Fibroblast of the aortic adventitia (primary cell): ENCODE measurements at places on chromosomes 3 and 15.

GRCh38 chr3:161637559-161637958 is 141.0 kb downstream of the OTOL1 start:
- DNase-seq = no peak

DNA sequence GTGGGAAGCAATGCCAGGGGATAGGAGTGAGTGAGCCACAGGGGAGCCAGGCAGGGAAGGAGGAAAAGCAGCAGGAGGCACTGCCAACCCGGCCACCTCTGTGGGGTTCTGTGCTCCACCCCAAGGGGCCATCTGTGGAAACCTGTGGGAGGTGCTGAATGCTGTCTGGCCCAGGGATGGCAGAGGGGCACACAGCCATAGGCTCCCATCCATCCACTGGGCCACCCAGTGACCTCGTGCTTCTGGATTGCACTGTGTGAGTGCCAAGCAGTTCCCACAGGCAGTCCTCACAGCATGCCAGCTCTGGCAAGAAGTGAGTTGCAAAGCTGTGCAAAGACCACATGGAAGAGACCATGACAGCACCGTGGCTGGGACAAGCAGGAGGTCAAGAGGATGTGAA is 27.5 kb downstream of the DNAJB8 start:
- DNase-seq = peak; percentile 33

GRCh38 chr15:42158941-42159340 is 2.5 kb upstream of the PLA2G4F start:
- DNase-seq = no peak

DNA sequence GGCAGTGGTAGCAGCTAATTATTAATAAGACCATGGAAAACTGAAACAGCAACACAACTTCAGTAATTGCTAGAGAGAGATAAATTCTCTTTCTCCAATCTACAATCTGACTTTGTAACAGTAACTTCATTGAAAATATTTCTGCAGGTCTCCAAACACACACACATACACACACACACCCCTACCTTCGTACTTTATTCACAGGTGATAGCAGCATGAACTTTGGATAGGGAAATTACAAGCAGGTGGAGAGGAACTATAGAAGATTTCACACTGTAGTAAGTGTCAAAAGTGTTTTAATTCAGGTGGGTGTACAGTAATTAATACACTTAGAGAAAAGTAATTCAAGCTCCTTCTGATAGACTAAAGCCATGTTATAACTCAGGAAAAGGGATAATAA is 587.5 kb downstream of the TUSC7 start:
- DNase-seq = no peak

GRCh38 chr3:195117978-195118581 is 152.9 kb downstream of the XXYLT1 start:
- peak; percentile 30 for DNase-seq

- peak; percentile 69 for DNase-seq
Observed at GRCh38 chr3:160400030-160400701, 716 bp downstream of the SMC4 start.

DNA sequence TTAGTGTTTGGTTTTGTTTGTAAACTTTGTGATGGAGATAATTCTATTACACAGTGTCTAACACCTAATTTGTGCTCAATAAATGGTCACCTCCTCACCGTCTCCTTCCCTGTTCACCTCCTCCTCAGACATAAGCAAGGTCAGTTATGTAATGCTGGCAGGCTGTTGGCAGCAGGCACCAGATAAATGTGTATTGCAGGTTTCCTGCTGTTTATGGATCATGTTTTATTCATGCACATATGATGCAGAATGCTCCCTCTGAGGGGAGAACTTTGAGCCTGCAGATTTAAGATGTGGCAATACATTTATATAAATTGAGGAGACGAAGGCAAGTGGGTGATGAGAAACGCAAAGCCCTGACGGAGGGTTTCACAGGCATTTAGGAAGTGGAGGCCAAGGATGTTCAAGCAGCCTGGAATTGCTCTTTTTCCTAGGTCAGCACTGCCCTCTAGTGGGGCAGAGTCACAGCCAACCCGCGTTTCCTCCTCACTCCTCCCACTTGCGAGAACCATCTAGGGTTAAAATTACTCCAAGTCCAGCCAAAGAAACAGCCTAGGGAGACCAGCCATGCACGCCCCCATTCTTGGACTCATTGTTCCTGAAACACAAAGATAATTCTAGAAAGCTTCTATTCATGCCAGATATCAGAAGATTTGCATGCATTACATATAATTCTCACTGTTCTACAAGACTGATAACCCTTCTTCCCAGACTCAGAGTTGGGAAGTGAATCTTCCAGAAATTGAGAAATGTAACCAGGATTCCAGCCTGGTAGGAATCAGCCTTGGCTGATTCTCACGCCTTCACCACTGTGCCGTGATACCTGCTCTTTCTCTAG is 228.7 kb downstream of the SLCO3A1 start:
- peak; percentile 85 for DNase-seq

GRCh38 chr3:58010562-58010961 is 2.3 kb downstream of the FLNB start:
- DNase-seq = no peak

- DNase-seq = peak; percentile 67
Observed at GRCh38 chr15:37109872-37110572, 9.7 kb upstream of the MEIS2 start.

GRCh38 chr3:29933802-29934490 is 653.1 kb downstream of the RBMS3 start:
- DNase-seq = peak; percentile 40

DNA sequence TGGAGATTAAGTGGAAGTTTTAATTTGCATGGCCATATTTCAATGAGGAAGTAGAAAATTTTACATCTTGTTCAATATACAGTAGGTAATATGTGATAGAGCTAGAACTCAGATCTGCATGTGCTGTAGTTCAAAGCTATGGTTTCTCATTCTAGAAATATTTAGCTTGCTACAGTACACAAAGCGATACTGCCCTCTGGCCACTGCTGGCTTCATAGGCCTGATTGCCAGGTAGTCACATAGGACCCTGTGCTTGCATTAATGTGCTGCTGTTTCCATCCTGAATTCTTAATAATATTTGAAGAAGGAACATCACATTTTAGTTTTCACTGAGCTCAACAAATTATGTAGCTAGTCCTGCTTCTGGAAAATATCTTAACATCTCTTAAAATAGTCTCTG is 87.0 kb downstream of the PLSCR2 start:
- peak; percentile 48 for DNase-seq

DNA sequence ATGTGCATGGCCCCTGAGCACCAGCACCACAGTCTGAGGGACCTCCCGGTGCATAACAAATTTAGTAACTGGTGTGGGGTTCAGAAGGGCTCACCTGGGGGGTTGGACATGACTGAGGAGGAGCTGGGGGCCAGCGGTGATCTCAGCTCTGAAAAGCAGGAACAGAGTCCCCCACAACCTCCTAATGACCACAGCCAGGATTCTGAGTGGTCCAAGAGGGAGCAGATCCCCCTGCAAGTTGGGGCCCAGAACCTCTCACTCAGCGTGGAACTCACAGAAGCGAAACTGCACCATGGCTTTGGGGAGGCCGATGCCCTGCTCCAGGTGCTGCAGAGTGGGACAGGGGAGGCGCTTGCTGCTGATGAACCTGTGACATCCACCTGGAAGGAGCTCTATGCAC is 43.0 kb downstream of the CDAN1 start:
- DNase-seq = no peak
